Thoracic aorta (tissue), 2 donors: ENCODE measurements at places on chromosomes 12 and 14.

DNA sequence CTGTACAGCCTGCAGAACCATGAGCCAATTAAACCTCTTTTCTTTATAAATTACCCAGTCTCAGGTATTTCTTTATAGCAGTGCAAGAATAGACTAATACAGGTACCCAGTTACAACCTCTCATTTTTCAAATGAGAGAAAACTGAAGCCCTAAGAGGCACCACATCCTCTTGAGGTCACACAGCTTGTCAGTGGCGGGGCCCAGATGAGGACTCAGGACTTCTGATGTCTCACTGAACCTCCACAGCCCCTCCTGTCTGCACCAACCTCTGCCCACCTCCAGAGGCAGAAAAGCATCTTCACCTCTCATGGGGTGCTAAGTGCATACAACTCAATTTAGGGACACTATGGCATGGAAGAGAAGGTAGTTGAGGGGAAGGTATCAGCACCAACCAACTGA is 120.7 kb downstream of the CRACR2A start:
- no peak for DNase-seq

GRCh38 chr12:78232756-78233155 is 402.1 kb downstream of the NAV3 start:
- no peak for DNase-seq

DNA sequence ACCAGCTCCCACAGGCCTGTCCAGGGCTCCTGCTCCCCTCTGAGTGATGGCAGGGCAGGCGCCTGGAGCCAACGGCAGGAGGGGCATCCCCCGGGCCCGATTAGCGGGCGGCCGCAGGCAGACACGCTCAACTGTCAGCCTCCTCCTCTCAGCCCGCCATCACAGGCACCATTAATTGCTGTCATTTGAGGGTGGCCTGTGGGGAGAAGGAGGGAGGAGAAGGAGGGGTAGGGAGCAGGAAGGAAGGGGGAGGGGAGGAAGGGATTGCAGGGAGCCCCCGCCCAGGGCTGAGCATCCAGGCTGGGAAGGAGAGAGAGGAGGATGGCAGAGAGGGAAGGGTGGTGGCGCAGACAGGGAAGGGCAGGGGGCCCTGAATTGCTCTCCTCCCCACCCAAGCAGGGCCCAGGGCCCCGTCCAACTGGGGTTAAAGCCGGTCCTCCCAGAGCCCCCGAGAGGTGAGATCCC is 36.1 kb downstream of the NCOR2 start:
- DNase-seq = no peak

- DNase-seq = no peak
Observed at GRCh38 chr14:92353447-92353846, 30.5 kb downstream of the SLC24A4 start.

DNA sequence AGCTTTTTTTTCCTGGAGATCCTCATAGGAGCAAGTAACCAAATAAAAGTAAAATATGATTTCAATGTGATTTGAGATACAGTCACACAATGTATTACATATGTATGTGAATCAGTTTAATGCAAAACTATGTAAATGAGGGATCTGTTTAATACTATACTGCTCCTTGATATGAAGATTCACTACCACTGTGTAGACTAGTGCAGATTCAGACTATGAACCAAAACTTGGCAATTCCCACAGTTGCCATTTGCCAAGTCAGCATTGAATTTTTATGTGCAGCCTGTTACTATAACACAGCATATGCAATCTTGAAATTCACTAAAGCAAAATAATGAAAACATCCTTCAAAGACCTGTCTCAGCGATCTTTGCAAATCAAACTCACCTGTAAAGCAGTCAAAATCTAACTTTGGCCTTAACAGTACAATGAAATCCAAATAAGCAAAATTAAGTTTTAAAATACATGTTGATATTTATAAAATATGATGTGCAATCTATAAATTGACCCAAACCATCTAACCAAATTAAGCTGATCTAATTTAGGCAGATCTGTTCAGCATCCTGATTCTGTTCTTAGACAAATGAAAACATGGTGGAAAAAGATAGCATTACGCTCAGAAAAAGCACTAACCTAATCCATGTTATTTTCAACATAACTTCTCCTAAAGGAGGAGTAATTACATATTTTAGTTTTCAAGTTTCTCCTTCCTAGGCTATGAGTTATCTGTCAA is 25.5 kb upstream of the LMNTD1 start:
- no peak for DNase-seq

DNA sequence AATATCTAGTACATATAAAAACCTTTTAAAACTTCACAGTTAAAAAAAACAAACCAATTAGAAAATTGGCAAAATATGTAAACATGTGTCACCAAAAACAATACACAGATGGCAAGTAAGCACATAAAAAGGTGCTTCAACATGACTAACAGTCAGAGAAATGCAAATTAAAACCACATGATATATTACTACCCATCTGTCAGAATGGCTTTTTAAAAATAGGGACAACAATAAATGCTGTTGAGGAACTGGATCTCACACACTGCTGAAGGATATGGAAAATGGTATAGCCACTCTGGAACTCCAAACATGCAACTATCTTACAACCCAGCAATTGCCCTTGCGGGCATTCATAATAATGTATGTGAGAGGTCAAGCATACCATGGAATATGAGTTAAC is 1153.6 kb downstream of the FLRT2 start:
- no peak for DNase-seq

DNA sequence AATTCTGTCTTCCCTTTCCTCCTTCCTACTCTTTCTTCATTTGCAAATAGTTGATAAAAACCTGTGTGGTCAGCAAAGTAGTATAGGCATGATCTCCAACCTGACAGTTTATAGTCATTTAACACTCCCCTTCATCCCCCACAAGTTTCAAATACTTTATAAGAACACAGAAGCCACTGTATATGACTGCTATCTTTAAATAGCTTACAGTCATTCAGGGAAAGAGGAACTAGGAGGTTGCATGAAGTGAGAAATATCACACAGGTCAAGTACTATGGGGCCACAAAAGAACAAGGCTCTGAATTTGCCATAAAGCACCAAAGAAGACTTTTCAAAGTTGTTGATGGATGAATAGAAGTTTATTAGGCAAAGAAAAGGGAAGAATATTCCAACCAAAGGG is 431.3 kb downstream of the NPAS3 start:
- no peak for DNase-seq

GRCh38 chr12:33357181-33357580 is 82.4 kb downstream of the SYT10 start:
- no peak for DNase-seq

- DNase-seq = no peak
Observed at GRCh38 chr14:29016050-29016900, 249.7 kb downstream of the FOXG1 start.

GRCh38 chr12:132746613-132747012 is 15.0 kb downstream of the ANKLE2 start:
- no peak for DNase-seq

DNA sequence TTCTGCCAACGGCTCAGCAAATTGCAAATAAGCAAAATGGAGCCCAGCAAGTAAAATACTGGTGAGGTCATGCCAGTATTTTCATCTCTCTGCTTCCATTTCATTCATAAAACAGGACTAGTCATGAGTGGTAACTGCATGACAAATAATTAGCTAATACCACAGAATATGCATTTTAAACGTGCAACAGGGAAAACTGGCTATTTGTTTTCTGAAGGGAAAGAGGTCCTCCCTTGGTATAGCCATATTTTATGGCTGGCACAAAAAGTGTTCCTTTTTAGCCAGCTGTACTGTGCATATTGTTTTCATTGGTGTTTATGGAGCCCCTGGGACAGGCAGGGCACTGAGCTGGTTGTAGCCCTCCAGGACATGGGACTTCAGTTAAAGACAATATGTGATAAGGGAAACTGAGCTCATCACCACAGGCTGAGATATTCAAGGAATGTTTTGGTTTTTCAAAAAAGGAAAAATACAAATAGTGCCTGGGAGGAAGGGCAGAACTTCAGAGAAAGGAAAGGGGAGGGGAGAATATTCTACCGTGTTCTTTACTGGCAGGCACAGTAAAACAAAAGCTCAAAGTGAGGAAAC is 26.1 kb upstream of the FOXN3 start:
- no peak for DNase-seq

GRCh38 chr12:109650808-109651207 is 62.8 kb upstream of the FAM222A start:
- DNase-seq = no peak

- DNase-seq = no peak
Observed at GRCh38 chr12:68831751-68832503, 23.9 kb downstream of the MDM2 start.

- no peak for DNase-seq
Observed at GRCh38 chr12:47802312-47802711, 17.4 kb downstream of the HDAC7 start.

GRCh38 chr12:11884706-11885105 is 186.0 kb upstream of the BCL2L14 start:
- no peak for DNase-seq

DNA sequence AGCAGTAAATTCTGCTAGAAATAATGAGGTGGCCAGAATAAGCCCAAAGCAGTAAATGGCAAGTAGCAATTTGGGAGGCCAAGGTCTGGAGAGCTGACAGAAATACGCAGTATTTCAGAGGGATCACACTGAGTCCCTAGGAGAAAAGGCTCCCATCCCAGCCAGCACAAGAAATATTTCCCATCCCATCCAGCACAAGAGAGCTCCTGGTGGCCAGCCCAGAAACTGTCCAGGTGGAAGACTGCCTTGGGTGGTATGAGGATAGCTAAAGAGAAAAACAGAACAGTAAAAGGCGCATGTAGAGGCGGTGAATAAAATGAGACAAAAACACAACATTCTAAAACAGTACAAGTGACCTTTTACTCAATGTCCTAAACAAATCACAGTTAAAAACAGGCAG is 120.7 kb downstream of the HECTD4 start:
- DNase-seq = no peak

- DNase-seq = no peak
Observed at GRCh38 chr12:57765698-57766463, 997 bp downstream of the CYP27B1 start.

- no peak for DNase-seq
Observed at GRCh38 chr12:115946092-115946491, 331.4 kb downstream of the MED13L start.

- no peak for DNase-seq
Observed at GRCh38 chr14:68394764-68395143, 398.1 kb downstream of the ZFP36L1 start.

DNA sequence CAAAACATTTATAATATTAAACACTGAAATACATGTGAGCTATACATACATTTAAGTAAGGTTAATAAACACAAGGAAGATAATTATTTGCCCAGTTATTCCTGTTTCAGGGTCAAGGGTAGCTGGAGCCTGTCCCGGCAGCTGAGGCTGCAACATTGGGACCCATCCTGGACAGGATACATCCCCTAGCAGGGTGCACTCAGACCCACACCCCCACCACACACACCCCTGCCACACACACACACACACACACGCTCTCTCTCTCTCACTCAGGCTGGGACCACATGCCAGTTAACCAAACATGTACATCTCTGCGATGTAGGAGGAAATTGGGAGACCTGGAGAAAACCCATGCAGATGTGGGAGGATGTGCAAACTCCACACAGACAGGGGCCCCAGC is 112.6 kb upstream of the TMCC3 start:
- DNase-seq = no peak

DNA sequence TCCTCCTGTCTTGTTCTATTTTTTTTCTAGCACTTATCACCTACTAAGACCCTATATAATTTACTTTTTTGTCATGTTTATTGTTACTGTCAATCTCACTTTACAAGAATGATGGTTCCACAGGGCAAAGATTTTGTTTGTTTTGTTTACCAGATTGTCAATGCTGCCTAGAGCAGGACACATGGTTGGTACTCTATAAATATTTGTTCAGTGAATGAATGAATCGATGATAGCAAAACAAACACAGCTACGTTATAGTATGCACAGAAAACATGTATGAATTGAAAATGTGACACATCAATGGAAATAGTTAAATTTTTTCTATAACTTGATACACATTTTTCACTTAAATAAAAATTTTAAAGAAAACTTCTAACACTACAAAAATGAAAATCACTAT is 67.1 kb upstream of the KRR1 start:
- DNase-seq = no peak

DNA sequence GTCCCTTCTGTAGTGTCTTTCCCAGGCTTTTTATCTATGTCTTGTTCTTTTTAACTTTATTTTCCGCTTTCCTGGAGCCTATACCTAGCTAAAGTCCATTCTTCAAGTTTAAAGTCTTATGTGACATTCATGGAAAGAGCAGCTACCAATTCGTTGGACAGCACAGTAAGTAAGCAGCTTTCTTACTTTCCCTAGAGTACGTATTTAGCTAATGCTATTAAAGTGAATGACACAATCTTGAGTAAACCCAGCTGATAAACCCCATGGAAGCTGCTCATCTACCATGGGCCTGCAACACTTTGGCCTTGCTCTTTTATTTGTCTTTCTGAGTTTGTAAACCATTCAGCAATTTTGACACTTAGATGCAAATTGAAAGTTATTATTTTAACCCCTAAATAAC is 30.0 kb downstream of the ALX1 start:
- DNase-seq = no peak

GRCh38 chr14:101363880-101364391 is 197.4 kb upstream of the DIO3 start:
- DNase-seq = no peak

DNA sequence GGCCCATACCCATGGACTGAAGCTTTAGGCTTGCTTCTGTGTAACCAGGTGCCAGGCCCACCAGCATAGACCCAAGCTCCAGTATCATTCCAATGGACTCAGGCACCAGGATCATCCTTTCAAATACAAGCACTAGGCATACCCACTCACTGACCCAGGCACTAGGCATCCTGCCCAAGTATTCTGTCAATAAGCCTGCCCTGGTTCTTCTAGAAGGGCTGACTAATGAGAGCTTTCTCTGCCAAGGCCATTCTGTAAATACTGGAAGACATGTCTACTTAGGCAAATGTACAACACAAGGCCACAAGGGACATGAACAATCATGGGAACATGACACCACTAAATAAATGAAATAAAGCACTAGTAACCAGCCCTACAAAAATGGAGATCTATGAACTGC is 352.2 kb downstream of the FSCB start:
- DNase-seq = no peak

- DNase-seq = no peak
Observed at GRCh38 chr12:7646178-7646475, 19.6 kb downstream of the APOBEC1 start.

DNA sequence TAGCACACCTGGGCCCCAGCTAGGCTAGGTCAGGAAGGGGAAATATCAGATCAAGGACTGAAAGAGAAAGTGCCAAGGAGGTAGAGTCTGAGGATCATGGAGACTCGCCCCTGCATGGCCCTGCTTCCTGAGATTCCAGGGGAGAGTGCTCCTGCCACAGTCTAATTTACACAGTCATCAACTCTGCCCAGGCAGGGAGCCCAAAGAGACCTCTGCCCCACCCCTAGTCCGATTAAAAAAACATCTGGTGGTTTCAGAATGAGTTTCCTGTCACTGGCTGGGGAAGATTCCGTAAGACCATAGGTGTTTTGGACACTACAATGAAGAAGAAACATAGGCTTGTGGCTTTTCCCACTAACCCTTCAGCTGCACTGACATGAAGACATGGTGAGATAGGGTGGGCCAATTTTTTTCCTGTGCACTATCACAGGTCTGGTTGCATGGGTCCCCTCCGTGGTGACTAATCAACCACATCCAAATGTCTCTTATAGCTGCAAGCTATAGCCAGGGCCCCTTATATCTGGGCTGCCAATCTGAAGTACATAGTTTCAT is 31.5 kb upstream of the GZMB start:
- no peak for DNase-seq
